ENCODE measurements at places on chromosomes 4 and X.

- DNase-seq: no peak
Measured at GRCh38 chr4:12105519-12105918, 676.8 kb upstream of the HS3ST1 start.

GRCh38 chrX:39816871-39817731, 280.7 kb downstream of the BCOR start:
- DNase-seq: no peak

DNA sequence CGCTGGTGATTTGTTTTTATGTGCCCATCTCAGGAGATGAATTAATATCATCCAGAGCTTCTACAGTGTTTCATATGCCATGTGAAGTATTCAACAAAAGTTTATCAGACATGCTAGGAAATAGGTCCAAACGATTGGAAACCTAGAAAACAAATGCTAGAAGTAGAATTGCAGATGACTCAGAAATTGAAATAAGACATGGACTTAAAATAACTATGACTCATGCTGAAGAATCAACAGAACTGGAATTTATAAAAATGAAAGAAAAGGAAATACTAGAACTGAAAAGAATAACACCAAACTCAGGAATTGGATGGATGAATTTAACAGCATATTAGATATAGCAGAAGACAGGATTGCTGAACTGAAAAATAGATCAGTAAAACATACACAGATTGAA, 172.7 kb upstream of the GIMD1 start:
- no peak for DNase-seq

DNA sequence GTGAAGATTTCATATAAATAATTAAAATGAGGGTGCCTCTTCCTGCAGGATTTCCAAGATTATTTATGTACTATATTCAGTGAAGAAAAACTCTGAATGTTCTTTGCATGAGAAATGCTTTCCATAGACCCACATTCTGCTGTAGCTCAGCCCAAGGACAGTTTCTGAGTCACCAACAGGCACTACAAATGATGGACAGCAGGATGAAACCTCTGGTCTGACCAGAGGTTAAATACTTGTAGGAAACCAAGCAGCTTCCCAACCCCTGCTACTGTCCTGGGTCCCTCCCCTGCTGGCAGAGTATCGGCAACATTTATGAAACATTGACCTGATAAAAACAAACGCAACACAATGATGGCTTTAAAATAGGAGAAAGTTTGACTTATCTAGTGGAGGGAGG, 73.1 kb downstream of the CXXC4 start:
- DNase-seq: no peak

- DNase-seq: no peak
Measured at GRCh38 chrX:116462822-116463221, at the start of gene CT83. TSS of gene CT83 (minus strand) at chrX:116462976. CDS start at chrX:116462856, 120 bp downstream.

- peak; percentile 54 for DNase-seq
Measured at GRCh38 chr4:39636531-39637184, 2.0 kb downstream of the SMIM14 start.

- DNase-seq: no peak
Measured at GRCh38 chrX:115147220-115147619, 42.0 kb upstream of the RBMXL3 start.

GRCh38 chr4:137700072-137700471, 167.8 kb upstream of the PCDH18 start:
- DNase-seq: no peak

DNA sequence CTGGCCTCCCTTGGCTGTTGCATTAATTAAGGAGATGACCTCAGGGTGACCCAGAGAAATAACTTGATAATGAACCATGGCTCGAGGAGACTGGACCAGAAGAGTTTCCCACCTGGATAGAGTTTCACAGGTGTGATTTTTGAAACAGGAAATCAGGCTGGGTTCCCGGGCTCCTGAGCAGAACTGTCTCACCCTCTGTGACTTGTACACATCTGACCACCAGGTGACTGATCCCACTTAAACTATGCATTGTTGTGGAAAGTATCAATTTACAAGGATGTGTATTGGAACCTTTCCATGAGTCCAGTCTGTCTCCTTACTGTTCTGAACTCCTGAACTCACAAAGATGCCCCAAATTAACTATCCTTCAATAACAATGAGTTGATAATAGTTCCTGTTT, 220.3 kb downstream of the PTTG2 start:
- no peak for DNase-seq

DNA sequence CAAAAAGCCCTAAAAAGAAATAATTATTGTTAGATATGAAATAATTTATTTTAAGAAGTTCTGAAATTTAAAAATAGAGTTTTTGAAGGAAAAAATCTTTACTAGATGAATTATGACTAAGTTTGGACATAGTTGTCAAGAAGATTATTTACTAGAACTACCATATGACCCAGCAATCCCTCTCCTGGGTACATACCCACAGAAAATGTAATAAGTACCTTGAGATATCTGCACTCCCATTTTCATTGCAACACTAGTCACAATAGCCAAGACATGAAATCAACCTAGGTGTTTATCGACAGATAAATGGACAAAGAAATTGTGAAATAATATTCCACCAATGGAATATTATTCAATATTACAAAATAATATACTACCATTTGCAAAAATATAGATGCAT, 109.9 kb downstream of the PDHA2 start:
- DNase-seq: no peak

- no peak for DNase-seq
Measured at GRCh38 chr4:31035761-31036160, 315.6 kb downstream of the PCDH7 start.

- DNase-seq: no peak
Measured at GRCh38 chrX:44042116-44042515, 68.9 kb upstream of the NDP start.

- DNase-seq: no peak
Measured at GRCh38 chrX:23276475-23276874, 58.2 kb upstream of the PTCHD1 start.

DNA sequence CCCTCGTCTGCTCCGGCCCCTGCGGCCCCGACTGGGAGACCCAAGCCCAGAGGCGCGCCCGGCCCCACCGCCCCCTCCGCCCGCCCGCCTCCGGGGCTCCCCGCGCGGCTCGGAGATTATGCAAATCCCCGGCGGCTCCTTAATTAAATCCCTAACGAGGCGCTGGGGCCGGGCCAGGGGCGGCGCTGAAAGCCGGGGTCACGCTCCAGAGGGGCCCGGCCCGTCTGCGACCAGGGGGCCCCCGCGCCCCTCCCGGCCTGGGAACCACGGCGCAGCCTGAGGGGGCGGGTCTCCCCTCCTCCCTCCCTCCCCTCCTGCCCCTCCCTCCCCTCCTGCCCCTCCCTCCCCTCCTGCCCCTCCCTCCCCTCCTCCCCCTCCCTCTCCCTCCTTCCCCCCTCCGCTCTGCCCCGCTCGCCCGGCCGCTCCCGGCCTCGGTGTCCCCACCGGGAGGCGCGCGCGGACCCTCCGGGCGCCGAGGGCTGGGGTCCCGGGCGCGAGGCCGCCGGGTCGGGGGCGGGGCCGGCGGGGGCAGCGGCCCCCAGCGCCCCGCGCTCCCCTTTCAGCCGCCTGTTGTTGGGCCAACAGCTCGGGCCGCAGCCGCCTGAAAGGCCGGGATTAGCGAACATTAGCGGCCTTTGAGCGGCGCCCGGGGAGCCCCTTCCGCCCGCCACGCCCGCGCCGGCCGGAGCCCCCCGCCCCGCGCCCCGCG, 25.9 kb upstream of the FGFR3 start:
- DNase-seq: no peak

DNA sequence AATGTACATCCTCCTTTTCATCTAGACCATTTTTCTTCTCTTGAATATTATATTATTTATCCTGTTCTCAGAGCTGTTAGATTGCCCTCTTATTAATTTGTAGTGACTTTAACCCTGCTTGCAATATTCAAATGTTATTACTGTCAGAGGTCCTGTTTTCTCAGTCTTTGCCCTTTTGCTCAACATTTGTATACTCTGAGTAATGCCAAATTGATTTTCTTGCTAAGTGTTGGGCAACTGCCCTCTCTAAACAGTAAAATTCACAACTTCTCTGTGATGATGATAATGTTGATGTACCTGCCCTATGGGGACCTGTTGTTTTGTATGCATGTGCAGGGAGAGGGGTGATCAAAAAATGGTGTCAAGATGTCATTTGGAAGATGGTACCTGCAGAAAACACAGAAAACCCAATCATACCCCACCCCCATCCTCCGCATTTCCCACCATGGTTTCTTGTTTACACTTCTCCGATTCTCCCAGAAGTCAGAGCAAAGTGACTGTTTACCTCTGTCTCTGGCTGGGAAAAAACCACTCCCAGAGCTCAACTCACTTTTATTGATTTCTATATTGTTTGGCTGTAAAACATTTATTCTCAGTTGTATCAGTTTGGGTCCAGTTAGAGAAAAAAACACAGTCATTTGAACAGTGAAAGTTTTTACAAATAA, 694.0 kb downstream of the IL1RAPL1 start:
- DNase-seq: no peak

DNA sequence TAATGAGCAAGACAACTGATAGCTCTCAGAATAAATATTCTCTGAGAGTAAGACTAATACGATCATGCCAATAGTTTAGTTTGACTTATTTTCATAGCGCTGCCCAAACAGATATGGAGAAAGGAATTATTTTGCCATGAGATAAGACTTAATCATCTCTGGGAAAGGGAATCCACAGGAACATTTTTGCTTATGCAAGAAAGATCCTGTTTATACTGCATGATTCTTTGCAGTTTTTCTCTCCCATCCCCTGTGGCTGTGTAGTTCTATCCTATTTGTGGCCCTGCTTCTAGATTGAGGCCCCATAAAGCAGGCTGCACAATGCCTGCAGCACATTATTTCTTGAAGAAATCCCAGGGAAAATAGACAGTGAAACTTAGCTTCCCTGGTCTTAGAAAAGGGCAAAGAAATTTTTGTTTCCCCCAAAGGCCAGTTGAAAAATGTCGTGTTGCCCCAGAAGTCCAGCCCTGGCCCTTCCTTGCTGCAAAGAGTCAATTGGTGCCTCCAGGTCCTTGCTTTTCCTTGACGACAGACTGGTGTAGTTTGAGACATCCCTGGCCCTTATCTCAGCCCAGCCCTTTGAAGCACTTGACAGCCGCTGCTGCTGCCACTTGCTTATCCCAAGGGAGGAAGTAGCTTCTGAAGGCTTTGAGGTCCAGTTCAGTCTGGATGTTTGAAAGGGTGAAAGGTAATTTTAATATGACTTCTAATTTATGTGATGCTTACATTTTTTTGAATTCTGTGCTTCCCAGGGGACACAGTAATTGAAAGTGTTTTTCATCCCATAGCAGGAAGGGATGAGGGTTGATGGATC, 45.0 kb upstream of the SH3RF1 start:
- no peak for DNase-seq

DNA sequence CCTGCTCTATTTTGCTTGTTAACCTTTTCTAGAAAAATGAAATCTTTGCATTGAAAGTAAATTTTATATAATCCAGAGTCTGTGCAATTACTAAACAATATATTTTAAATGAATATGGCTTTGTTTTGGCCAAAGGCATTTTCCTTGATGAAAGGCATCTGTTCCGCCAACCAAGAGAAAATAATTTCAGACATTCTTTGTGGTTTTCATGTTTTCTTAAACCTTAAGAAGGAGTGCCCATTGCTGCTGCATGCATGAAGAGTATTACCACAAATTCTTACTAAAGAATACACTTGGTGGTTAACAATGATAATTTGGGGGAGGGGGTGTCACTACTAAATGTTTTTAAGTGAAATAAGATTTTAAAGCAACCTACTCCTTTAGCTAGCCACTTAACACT, 2.7 kb upstream of the PDGFC start:
- DNase-seq: no peak

DNA sequence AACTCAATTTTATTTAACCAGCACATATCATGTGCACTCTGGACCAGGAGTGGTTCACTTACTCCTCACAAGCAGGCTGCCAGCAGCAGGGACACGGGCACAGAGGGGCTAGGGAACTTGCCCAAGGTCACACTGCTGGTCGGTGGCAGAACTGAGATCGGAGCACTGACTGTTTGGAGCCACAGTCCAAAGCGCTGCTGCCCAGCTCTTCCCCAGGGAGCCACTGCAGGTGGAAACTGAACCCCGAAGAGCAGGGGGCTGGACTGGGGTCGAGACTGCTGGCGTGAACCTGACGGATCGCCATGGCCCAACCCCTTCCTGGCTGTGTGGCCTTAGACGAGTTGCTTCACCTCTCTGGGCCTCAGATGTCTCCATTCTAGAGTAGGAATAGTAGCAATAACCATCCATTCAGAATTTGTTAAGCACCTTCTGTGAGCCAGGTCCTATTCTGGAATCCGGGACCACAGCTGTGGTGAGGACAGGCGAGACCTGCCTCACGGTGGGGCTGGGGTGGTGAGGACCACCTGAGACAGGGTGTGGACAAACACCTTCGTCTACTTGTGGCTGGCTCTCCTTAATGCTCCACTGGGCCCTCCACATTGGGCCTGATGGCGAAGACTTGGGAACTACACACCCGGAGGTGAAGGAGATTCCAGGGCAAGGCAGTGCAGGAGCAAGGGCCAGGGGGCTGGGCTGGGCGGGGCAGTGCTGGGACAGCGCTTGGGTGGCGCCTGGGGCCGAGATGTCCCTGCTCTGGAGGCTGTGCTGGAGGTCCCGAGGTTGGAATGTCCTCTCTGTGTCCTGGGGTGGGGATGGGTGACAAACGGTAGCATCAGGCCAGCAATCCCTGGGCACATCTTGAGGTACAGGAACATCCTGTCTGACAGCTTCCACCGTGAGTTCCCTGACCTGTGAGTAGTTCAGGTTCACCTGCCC, 32.0 kb upstream of the KIAA0232 start:
- DNase-seq: no peak

DNA sequence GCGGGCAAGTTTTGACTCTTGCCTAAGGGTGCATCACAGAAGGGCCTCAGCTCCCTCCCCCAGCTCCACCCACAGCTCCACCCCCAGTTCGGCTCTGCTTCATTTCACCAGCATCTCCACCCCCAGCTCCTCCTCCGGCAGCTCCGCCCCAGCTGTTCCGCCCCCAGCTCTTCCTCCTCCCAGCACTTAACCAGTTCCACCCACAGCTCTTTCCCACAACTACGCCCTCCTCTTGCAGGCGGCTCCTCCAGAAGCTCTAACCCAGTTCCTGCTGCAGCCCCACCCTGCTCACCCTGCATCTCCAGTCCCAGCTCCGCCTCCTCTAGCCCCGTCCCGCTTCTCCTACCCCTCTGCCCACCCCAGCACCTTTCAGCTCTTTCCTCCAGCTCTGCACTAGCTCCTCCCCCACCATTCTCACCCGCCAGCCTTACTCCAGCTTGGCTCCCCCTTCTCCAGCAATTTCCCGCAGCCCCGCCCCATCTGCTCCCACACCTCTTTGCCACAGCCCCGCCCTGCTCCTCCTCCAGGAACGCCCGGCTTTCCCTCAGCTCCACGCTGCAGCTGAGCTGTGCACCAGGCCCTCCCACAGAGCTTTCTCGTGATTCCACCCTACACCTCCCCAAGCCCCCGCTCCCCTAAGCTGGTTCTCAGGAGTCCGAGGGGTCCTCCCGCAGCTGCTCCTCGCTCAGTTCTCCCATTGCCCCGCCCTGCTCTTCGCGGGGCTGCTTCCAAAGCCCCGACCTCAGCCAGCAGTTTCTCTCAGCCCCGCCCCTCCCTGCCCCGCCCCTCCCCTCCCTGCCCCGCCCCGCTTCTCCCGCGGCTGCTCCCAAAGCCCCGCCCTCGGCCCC, 1.3 kb upstream of the EOLA1 start:
- DNase-seq: peak; percentile 94

- no peak for DNase-seq
Measured at GRCh38 chr4:5758741-5759140, 47.7 kb downstream of the EVC start.

GRCh38 chrX:13778916-13779315, 38.0 kb downstream of the GPM6B start:
- no peak for DNase-seq

GRCh38 chr4:59650861-59651260, 1549.3 kb upstream of the ADGRL3 start:
- no peak for DNase-seq

GRCh38 chrX:38275615-38276014, 51.7 kb downstream of the RPGR start:
- DNase-seq: no peak

GRCh38 chr4:58809948-58810347, 1699.8 kb upstream of the IGFBP7 start:
- DNase-seq: no peak

All from CD4-positive, alpha-beta T cell treated with Interleukin-10 for 1 hour (primary cell).